ENCODE measurements at places on chromosomes 11 and 22. TPM values are rescaled to one million over a fixed set of nuclear protein-coding genes. Genes with fewer than 3 reads are reported as not detected.
A peak's percentile ranks its signal among the peaks of the same experiment; 100 is the strongest.

DNA sequence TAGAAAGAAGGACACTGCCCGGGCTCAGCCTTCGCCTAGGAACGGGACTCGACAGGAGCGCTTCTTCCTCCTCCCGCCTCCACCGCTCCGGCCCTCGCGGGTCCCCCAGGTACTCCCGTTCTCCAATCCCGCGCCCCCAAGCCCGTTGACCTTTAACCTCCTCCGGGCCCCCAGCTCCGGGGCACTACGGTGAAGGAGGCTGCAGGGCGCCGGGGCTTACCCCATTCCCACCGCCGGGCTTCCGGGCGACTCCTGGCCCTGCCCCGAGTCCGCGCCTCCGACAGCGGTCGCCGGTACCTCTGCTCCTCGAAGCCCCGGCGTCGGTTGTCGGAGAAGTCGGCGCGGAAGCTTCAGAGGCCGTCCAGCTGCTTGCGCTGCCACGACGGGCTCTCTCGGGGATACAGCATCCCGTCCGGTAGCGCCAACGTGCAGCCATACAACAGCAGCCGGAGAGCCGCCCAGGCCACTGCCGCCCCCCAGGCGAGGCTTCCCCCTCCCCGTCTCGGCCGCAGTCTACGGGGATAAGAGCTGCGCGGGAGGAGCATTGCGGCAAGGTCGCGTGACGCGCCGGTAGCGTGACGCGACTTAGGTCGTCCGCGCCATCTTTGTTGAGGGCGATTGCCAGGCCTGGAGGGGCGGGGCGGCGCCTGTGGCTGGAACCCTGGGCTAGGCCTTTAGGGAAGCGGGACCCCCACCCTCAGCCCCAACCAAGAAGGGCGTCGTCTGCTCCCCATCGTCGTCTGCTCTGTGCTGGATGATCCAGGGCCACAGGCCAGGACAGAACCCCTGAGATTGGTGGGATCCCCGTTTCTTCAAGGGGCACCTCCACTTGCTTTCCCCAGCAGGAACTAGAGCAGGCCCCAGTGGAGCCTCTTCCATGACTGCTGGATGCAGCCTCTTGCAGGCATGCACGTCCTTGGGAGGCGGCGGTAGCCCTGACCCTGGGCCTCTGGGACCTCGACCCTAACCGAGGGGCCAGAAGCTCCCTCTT is 26.3 kb downstream of the RGL4 start:
- DNase-seq, result peak; percentile 89

GRCh38 chr11:78572394-78572793 is 2.3 kb downstream of the NARS2 start:
- DNase-seq, result no peak

GRCh38 chr11:638631-639331 is 1.7 kb downstream of the DRD4 start:
- DNase-seq, result peak; percentile 63

DNA sequence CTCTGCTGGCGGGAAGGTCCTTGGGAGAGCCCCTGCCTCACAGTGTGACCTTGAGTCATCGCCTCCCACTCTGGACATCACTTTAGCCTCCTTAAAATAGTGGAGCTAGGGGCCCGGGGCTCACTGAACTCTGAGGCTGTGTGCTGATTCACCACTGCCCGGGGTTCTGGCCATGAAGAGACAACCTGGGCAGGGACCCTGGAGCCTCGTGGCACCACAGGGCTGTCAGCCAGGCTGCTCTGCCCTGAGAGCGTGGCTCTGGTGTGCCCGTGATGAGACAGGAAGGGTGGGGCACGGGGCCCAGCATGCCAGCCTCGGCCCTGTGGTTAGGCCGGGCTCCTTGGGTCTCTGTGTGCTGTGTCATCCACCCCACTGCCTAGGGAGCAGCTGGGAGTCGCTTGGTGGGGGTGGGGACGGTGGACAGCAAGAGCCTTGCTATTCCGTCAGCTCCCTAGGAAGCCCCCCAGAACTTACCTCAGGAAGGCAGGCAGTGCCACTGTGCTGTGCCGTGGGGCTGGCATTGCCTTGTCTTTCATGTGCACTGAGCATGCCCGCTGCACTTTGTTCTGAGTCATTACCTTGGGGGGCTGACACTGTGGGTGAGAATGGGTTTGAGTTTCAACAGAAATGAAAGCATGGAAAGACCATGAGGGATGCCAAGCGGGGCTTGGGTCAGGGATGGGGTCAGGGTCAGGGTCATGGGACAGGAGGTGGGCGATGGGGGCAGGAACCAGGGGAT is 31.7 kb downstream of the TPCN2 start:
- DNase-seq, result no peak

The OR51B4 gene
- 3.1 TPM for total RNA-seq

The FAT3 gene
- 23.6 TPM for total RNA-seq

DNA sequence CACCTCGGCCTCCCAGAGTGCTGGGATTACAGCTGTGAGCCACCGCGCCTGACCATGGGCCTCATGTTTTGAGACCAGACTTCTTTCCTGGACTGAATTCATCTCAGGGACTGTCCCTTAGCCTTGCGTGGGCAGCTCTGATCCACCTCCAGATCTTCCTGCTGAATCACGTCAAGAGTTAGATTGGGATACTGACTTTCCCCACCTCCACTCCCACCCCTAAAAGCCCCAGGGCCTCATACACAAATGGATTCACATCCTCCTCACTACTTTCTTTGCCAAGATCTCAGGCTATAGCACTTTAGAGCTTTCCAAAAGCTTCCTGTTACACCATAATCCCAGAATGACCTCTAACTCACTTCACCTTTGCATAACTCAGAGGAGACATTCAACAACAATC is 12.1 kb downstream of the CCDC87 start:
- no peak for DNase-seq

- peak; percentile 91 for DNase-seq
Measured at GRCh38 chr11:72069787-72070251, 10.5 kb downstream of the NUMA1 start.

DNA sequence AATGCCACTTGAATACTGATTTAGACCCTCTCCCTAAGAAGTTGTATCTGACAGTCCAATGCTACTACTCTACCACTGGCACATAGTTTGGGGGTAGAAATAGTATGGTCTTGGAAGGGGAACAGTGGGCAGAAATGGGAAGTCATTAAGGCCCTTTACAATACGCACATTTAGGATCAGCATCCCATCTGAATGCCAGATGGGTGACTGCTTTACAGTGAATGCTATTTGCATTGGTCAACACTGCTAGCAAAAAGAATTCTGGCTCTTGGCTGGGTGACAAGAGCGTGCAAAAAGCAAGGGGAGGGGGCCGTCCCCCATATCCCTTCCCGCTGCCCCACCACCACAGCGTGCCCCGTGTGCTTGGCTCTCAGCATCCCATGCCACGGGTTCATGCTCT is 104.7 kb upstream of the BID start:
- no peak for DNase-seq

DNA sequence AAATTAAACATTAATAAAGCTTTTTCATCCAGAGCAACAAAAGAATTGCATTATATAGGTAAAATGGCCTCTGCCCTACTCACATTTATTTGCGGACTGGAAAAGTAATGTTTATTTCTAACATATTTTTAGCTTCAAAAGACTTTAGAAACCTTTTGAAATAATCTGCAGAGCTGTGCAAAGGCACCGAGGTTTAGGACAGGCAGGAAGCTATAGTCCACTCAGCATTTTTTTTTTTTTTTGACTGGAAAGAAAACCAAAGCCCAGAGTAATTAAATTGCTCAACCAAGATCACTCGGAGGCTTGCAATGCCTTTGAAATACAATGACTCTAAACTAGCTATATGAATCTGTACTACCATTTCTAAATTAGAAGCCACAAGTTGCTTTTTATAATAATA is 19.1 kb downstream of the BARX2 start:
- DNase-seq, result no peak

- DNase-seq, result no peak
Measured at GRCh38 chr11:69159150-69159852, 3.6 kb downstream of the SMIM38 start.

DNA sequence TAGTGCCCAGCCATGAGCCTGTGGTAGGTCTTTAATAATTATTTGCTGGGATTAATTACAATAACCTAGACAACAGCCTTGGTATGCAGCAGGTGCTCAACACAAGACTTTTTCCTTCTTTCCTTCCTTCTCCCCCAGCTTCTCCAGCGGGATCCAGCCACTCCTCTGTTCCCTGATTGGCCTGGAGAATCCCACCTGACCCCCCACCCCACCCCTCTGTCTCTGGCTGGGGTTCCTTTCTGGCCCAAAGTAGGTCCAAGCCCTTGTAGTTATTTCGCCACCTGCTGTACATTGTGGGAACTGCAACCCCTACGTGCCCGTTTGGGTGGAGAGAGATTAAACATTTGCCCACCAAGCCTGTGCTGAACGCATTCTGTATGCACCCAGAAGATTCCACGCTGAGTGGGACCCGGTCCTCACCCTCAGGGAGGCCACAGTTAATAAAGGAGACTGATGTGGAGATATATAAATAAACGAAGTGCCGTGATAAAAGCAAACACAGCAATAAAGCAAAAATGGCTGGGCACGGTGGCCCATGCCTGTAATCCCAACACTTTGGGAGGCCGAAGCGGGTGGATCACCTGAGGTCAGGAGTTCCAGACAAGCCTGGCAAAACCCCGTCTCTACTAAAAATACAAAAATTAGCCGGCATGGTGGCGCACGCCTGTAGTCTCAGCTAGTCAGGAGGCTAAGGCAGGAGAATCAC is 32.1 kb upstream of the DGKZ start:
- peak; percentile 60 for DNase-seq

DNA sequence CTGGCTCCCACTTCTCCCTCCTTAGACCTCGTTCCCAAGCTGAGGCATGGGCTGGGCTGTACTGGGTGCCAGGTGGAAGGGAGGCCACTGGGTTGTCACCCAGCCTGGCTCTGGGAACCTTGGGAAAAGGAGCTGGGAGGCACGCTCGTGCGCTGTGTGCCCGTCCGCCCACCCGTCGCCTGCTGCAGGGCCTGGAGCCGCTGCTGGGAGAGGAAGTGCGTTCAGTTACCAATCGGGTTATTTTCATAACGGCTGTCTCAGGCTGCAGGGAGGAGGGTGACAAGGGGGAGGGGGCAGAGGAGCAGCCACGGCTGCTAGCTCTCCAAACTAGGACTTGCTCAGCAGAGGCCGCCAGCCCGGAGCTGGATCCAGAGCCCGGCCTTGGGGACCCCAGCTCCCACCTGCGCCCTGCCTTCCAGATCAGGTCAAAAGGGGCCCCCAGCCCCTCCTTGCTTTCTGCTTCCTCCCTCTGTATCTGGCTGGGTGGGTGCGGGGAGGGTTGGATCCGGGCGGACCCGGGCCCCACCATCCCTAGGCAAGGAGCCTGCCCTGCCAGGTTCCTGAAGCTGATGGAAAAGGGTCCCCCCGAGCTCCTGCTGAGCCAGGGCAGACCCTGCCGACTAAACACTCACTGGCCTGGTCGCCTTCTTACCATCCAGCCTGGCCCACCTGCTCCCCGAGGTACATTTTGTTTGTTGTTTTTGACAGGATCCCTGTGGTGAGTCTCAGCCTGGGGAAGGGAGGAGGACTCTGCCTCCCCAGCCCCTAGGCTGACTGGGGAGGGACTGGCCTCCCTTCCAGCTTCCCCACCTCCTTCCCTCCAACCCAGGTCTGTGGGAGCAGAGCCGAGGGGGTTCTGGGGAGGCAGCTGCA is 14.3 kb downstream of the DGKZ start:
- peak; percentile 73 for DNase-seq

The KCNQ1OT1 gene
- total RNA-seq, result 21.9 TPM

DNA sequence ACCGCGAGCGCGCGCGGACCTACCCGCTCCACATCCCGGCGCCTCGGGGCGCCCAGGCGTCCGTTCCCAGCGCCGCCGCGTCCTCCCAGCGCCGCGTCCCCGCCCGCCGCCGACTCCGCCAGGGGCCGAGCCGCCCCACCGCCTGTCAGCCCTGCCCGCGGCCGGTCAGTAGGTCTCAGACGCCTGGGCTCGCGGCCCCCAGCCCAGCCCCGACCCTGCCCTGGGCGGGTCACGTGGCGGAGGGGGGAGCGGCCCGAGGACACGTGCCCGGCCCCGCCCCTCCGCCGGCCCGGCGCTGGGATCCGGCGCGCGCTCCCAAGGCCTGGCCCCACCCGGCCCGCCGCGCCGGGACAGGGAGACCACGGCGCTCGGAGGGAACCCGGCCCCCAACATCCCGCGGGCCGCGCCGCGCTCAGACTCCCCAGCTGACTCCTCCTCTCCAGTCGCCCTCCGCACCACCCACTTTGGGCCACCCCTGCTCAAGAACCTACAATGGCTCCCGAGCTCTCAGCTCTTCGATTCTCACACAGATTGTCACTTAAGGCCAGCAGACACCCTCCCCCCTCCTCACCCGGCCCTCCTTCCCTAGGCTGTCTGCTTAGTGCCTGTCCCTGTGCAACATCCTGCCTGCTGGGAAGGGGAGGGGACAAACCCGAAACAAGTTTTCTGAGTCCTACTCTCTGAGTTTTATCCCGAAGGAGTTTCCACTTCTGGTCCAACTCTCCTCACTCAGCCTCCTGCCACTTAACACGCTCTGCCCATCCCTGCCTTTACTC is at the start of gene RAB3IL1:
Gene RAB3IL1, minus strand, starts transcription at position 233 of the 776 bp plus-strand sequence. Its CDS starts 199 bp downstream, at position 34.
- DNase-seq, result peak; percentile 71

The VSTM5 gene
- 5.3 TPM for total RNA-seq

- no peak for DNase-seq
Measured at GRCh38 chr11:113273720-113274119, 40.7 kb upstream of the TTC12 start.

The C22orf23 gene
- not detected for total RNA-seq

The BARX2 gene
- 6.0 TPM for total RNA-seq

The TUBA8 gene
- 4.8 TPM for total RNA-seq

GRCh38 chr11:2267306-2267850 is 3.0 kb downstream of the ASCL2 start:
- DNase-seq, result no peak

The SPECC1L gene
- total RNA-seq, result 40.9 TPM

DNA sequence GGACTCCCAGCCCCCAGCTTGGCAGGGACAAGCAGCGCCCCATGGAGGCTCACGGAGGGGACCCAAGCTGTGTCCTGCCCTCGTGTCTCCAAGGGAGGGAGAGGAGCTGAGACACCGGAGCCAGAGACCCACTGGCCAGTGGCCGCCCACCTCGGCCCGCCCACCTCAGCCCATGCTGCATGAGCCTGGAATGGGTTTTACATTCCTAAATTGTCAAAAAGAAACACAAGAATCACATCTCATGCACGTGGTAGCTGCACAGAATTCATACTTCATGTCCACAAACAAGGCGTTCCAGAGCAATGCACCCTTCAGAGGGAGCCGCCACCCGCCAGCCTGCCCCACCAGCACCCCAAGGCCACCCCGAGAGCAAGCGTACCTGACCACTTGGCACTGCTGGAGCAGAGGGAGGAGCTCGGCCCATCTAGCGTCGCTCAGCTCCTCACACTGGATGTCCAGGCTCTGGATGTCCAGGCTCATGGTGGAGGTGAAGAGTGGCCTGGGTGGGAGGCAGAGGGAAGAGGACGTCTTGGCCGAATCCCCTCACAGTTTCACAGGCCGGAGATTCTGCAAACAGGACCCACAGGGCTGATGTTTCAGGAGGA is 5.3 kb downstream of the RNH1 start:
- DNase-seq, result no peak

DNA sequence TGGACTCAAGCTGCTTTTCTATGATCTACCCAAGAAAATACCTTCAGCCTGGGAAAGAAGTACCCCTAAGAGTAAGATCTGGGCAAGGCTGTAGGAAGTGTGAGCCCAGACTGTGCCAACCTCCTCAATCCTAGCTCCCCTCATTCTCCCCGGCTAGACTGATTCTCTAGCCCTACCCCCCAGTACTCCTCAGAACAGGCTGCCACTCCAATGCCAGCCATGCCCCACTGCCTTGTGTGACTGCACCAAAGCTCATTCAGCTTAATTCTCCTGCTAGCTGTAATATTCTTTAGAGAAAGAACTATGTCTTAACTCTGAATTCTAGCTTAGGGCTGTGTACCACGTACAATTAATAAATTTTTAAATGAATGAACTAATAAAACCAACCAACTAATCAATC is 92.6 kb upstream of the AKIP1 start:
- DNase-seq, result no peak

- no peak for DNase-seq
Measured at GRCh38 chr11:102464859-102465500, 12.4 kb upstream of the TMEM123 start.
